Daoy (cell line): ENCODE measurements at places on chromosomes 1 and 21.

- no peak for DNase-seq
These were observed 7.7 kb downstream of the NOC2L start for GRCh38 chr1:951364-951763.

DNA sequence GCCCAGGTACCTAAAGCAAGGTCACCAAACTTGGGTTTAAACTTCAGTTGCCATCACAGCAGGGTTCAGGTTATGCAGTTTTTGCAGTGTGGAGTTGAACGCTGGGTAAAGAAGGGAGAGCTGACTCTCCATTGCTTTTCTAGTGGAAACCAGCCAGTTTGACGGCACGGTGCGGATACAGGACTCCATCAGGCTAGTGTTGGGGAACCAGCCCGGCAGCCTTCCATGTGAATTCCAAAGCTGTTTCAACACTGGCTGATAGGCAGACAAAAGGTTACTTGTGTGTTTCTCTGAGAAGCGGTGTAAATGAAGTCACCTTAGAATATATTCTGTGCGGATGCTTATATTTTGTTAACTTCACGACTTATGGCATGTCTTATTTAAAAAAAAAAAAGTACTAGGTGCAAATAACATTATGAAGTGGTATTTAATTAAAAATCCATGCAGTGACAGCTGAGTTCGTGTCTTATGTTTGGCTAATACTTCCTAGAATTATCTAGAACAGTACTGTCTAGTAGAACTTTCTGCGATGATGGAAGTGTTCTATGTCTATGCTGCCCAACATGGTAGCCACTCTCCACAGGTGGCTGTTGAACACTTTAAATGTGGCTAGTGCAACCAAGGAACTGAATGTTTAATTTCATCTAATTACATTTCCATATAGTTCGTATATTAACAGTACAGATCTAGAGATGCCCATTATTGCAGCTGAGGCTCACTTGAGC, 29.9 kb upstream of the RCAN3 start:
- no peak for DNase-seq

DNA sequence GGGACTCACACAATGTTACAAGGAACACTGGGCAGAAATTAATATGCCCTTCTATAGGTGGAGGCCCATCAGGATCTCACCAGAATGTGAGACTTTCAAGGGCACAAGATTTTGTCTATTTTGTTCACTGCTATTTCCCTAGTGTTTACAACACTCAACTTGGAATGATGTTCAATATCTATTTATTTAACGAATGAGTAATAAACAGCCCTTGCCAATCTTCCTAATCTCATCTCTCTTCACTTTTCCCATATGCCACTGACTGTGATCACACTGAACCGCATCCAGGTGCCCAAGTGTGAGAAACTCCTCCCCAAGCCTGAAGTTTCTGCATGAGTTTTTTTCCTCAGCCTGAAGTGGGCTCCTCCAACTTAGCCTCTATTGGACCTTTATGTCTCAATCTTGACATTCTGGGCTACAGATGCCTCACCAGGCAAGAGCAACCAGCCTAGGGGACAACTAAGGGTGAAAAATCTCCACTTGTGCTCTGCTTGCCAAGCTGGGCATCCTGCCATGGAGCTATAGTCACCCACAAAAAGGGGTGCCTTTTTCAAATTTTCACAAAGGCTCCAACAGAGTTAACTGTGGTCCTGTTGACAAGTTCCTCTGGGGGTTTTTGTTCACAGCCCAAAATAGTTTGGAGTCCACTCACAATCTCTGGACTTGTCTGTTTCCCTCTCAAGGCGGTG, 105.6 kb downstream of the PLPP3 start:
- no peak for DNase-seq

- DNase-seq = no peak
These were observed 19.4 kb downstream of the CTXND2 start for GRCh38 chr1:150906329-150906728.

- peak; percentile 24 for DNase-seq
These were observed 815.5 kb downstream of the BRINP3 start for GRCh38 chr1:189662190-189662589.

GRCh38 chr1:226891846-226892523, 21.6 kb downstream of the PSEN2 start:
- DNase-seq = peak; percentile 23

GRCh38 chr1:8122160-8122476, 96.0 kb upstream of the ERRFI1 start:
- DNase-seq = peak; percentile 81

DNA sequence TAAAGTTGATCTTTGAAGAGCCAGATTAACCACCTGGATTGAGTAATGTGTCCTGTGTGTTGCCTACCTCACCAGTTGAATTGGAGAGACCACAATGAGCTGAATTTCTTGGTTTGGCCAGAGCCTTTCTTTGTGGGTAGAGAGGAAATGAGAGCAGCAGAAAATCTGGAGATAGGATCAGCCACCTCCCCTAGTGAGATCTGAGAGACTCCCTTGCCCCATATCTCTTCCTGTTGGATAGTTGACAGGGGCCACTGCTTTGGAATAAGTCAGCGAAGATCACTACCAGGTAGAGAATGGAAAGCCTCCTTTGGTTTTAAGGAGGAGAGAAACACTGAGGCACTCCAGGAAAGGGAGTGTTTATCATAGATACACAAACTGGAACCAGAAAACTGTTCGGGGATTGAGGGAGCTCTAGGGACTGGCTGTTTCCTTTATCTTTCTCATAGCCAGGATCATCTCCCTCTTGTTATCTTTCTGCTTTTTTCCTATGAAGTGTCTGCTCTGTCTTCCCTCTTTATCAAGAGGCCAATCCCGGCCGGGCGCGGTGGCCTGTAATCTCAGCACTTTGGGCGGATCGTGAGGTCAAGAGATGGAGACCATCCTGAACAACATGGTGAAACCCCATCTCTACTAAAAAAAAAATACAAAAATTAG, 21.3 kb upstream of the ZNF326 start:
- DNase-seq = peak; percentile 48

GRCh38 chr1:78227705-78228635, 182.2 kb downstream of the GIPC2 start:
- DNase-seq = no peak

DNA sequence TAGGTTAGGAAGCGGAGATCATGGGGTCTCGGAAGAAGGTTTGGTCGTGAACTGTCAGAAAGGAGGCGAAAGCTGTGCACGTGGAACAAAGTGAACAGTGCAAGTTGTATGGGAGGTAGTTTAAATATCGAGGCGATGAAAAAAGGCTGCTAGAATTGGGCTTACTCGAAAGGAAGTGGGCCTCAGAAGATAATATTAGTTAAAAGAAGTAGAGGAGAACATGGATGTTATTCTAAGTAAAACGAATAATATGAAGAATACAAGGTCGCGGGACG, 571 bp downstream of the WDR3 start:
- DNase-seq = no peak

GRCh38 chr1:40736085-40736531, 44.6 kb downstream of the NFYC start:
- DNase-seq = peak; percentile 25

GRCh38 chr1:8061673-8062386, 35.7 kb upstream of the ERRFI1 start:
- DNase-seq = peak; percentile 79

DNA sequence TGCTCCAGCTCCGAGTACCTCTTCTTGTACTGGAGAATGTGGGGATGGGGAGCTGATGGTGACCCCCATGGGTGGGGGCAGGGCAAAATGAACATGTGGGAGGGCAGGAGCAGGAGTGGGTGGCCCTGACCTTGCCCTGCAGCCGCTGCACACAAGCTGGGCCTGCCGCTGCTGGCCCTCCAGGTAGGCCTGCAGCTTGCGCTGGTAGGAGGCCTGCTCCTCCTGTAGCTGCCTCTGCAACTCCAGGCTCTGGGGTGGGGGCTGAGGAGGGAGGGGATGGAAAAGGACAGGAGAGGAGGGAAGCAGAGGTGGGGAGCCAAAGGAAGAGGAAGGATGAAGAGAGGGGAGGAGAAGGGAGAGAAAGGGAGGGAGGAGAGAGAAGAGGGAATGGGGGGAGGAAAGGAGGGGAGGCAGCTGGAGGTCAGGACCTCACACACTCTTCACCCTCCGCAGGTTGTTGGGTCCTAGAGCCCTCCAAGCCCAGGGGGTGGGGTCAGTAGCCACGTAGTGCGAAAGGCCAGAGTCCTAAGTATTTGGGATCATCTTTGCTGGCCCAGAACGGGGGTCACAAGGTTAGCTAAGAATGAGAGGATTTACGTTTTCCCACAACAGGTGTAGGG, 22.9 kb downstream of the RNU1-1 start:
- DNase-seq = no peak

DNA sequence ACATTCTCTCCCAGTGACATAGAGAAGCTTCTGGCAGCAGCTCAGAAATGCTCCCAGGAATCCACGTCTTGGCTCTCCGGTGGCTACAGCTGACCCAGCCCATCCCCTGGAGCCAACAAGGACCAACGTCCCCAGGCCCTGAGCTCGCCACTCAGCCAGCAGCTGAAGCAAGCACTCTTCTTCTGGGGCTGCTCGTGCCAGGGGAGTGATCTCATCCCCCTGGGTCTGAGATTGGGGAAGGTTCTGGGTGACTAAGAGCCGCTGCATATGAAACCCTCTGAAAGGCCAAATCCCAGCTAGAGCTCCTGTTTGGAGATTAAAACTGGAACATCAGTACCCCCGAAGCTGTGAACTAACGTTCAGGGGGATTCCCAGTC, 487.9 kb downstream of the NPHP4 start:
- DNase-seq = no peak

- DNase-seq = no peak
These were observed 67.6 kb downstream of the CASZ1 start for GRCh38 chr1:10728595-10729410.

DNA sequence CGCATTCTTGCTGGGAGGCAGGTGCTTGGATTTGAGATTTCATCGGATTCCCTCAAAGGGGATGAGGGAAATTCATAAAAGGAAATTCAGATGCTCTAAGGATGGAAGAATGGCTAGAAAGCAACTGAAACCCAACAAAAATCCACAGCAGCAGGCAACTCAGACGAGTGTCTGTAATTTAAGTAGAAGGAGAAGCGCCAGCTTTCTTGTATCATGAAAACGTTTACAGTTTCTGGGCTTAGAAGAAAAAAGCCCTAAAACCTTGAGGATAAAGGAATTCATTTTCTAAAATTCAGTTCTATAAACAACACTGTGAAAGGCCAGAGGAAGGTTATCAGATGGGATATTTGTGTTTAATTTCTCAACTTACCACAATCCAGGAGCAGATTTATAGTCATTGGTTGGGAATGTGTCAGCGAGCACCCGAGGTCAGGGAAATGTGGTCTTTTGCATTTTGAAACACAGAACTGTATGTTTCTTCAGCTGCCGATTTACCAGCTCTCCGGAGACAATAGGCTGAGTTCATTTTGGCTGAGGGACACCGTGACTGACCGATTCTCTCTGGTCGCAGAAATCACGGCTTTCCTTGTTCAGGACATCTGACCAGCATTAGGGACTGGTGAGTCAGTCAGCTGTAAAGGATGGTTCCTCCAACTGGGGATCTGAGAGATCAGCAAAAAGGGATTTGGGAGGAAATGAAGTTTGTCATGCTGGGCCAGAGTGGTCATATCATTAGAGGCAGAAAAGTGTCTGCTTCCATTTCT, 111.6 kb upstream of the ERRFI1 start:
- peak; percentile 95 for DNase-seq

GRCh38 chr1:215192306-215192705, 109.8 kb downstream of the KCNK2 start:
- DNase-seq = no peak

- DNase-seq = peak; percentile 35
These were observed 3.6 kb downstream of the PRKAB2 start for GRCh38 chr1:147168626-147169058.

DNA sequence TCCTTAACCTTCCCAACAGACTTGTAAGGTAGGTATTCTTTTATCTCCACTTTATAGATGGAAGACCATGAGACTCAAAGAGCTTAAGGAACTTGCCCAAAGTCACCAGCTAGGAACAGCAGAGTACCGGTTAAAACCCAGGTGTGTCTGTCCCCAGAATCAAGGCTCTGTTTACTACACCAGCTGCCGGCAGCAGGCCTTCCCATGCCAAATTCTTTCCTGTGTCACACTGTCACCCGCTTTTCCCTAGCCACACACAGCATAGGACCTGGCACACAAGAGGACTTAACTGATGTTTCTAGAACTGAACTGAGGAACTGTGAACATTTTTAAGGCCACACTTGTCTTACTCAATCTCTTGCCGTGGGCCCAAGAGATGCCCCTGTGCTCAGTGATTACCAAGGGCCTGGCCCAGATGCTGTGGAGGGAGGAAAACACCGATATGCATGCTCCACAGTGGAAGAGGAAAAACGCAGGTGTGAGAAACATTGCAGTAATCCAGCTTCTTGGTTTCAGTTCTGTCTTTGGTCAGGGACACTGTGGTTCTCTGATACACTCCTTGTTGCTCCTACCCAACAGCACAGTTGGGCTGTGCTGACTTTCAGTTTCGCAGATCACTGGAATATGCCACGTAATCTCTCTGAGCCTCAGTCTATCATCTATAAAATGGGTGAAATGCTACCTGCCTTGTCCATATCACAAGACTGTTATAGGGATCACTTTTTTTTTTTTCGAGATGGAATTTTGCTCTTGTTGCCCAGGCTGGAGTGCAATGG, 13.9 kb upstream of the LY9 start:
- DNase-seq = no peak

DNA sequence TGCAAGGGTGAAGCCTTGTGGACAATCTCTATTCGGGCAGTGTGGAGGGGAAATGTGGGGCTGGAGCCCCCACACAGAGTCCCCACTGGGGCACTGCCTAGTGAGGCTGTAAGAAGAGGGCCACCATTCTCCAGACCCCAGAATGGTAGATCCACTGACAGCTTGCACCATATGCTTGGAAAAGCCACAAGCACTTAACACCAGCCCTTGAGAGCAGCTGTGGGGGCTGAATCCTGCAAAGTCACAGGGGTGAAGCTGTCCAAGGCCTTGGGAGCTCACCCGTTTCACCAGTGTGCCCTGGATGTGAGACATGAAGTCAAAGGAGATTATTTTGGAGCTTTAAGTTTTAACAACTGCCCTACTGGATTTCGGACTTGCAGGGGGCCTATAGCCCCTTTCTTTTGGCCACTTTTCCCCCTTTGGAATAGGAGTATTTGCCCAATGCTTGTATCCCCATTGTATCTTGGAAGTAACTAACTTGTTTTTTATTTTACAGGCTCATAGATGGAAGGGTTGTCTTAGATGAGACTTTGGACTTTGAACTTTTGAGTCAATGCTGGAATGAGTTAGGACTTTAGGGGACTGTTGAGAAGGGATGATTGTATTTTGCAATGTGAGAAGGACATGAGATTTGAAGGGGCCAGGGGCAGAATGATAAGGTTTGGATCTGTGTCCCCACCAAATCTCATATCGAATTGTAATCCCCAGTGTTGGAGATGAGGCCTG, 16.3 kb upstream of the COL6A1 start:
- no peak for DNase-seq

DNA sequence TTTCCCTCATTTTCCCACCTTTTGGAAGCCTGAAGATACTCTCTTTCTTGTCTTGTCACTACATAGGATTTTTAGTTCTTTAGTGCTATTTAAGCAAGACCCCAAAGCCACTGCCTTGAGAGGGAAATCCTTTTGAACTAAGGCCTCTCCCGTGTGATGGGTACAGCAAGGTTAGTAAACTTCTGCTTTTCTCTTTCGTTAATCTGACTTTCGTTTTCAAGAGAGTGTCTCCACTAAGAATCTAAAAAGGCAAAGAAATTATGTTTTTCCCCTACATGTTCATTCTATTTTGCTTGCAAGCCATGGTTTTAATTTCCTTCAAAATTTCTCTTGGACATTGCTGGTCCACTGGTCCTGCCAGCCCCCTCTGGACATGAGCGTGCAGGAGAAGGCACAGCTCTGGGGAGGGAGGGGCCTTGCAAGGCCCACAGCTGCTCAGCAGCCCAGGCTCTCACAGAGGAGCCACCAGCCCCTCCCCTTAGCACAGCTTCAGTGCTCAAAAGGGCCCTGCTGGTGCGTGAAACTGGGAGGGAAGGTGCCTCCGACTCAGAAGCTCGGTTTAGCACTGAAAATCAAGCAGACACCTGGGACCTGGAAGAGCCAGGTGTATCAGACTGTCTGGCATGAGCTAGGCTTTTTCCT, 210.9 kb upstream of the GALNT2 start:
- peak; percentile 15 for DNase-seq
